ENCODE measurements at places on chromosomes 12 and 14.

DNA sequence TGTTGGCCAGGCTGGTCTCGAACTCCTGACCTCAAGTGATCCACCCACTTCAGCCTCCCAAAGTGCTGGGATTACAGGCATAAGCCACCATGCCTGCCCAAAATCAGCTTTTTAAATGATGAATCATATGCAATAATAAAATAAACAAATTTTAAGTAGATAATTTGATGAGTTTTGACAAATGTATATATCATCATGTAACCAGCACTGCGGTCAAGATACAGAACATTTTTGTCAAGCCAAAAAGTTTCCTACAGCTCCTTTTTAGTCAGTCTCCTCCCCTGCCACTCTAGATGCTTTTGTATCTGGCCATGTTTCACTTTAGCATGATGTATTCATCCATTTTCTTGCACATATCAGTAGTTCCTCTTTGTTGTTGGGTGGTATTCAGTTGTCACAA, 17.2 kb downstream of the FRMD6 start:
- no peak for DNase-seq

DNA sequence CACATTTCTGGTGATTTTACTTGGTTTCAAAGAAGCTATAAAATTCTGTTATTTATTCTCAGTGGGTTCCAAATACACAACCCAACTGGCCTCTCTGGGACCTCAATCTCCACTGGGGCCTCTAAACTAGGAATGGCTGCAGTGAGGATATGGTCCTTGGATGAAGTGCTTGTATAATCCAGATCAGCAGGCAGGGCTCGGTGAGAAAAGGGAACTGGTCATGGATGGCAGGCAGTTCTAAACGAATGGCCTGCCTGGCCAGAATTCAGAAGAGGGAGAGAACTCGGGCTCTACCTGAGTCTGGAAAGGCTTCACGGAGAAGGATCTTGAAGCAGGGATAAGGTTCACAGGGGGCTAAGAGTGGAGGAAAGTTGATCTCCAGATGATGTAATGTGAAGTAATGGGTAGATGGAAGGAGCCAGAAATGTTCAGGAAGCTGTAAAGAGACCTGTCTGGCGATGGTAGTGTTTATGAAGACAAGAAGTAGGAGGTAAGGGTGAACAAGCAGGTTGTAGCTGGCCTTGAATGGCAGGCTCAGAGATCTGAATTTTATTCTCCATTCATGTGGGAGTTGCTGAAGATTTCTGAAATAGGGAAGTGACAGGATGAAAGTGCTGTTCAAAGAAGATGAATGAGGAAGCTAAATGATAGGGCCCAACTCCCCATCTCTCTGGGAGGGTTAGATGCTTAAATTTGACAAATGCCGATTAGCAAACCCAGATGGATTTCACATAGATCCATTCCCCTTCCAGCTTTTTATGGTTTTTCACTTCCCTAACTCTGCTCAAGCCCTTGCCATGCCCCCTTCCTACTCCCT, 31.5 kb upstream of the ANO6 start:
- no peak for DNase-seq

- DNase-seq, result no peak
Measured at GRCh38 chr14:52790756-52791222, 618 bp downstream of the GNPNAT1 start.

- DNase-seq, result peak; percentile 19
Measured at GRCh38 chr14:59096303-59096702, 92.2 kb upstream of the DAAM1 start.

DNA sequence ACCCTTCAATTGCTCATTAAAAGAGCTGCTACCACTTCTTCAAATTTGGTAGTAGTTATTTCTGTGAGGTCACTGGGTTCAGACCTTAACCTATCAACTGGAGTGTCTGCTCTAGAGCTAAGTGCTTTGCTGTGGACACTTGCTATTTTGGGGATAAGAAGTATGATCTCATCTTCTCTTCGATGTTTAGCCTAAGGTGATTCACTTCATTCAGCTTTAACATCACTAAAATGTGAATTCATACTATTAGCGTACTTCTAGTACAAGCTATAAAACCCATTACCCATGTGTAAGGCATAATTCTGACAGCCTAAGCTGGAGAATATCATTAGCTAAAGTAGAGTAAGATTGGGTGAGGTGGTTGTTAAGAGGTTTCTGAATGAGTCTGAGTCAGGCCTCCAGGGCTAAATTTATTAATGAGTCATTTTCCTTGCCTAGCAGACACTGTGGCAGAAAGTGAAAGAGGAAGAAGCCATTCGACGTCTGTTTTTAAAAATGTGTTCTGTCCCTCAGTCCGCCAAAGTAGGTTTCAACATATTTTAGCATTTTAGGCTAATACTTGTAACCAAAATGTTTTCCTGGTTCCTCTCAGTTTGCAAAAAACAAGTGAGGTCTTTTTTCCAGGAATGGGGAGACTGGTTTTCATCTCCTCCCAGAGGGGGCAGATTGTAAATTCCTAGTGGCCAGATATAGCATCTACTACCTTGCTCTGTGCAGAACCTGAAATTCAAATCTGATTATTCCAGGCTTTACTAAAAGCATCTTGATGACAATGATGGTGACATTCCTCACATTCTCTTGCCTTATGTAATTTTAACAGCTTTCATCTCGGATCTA, 103.6 kb downstream of the SSPN start:
- DNase-seq, result no peak

DNA sequence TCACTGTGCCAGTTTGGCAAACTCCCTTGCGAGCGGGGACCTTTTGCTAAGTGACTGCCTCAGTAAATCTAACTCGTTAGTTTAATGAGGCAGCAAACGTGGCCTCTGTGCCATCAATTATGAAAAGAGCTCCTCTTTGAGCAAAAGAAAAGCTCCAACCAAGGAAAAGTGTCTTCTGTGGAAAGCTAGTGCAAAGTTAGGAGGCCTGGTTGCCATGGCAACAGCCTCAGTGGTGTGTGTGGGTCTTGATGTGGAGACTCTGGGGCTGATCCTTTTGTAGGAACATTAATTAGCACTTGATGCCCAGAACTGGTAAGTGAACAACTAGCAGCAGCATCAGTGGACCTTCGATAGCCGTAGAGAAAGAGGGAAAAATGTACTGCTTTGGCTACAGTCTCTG, 145.7 kb downstream of the CHST11 start:
- DNase-seq, result no peak

GRCh38 chr14:85165094-85165493, 364.9 kb upstream of the FLRT2 start:
- DNase-seq, result no peak

DNA sequence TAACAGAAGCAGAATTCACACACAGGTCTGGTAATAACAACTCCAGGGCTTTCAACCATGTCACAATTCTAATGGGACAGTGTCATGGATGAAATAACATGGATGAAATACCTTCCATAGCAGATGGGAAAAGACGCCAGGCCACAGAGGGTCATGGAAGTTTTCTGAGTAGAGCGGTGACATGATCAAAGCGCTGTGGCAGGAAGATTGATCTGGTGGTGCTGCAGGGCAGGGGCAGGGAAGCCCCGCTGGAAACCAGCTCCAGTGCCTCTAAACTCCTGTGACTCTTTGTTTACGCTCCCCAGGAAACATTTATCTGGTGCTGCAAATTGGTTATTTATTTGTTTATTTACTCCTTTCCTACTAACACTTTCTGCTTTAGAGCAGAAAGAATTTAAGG, 108.3 kb upstream of the HMGA2 start:
- no peak for DNase-seq
